ENCODE measurements at places on chromosomes 11 and 22. TPM values are rescaled to one million over a fixed set of nuclear protein-coding genes. Genes with fewer than 3 reads are reported as not detected.

DNA sequence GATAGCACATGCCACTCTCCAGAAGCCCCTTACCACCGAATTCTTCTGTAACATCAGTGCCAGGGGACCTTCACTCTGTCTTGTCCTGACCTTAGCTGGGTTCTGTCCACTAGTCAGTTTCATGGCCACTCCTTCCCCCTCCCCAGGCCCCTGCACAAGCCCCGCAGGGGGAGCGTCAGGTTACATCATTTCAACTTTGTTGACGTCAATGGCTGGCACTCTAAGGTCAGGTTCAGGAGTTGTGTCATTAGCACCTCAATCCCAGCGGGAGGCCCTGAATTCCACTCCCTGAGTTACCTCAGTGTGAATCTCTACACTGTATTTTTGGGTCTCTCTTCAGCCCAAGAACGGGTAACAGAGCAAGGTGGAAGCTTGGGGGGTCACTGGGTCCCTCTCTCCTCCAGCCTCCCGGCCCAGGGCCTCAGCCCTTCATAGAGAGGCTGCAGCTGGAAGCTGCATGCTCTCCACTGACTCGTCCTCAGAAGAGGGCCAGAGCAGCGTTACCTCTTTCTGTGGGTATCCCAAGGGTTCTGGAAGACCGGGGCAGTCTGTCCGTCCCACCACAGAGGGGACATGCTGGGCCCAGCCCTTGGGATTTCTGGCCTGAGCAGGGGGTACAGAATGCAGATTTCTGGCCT is 10.3 kb downstream of the USH1C start:
- no peak for DNase-seq
- H3K4me3 ChIP-seq: no peak overlapping the region
- H3K36me3 ChIP-seq: no peaks in the 10 kb centered on the region
- H3K4me1 ChIP-seq: peaks cover 11% of the 10 kb centered on the region

- H3K4me3 ChIP-seq: peak overlapping the region; percentile 95
- H3K4me1 ChIP-seq: peaks cover 35% of the 10 kb centered on the region
- no peak for DNase-seq
- no peaks in the 10 kb centered on the region for H3K27me3 ChIP-seq
- peaks cover 5% of the 10 kb centered on the region for H3K36me3 ChIP-seq
These were observed 1.3 kb upstream of the SLC3A2 start for GRCh38 chr11:62879235-62879978.

GRCh38 chr11:84163116-84163515 is 876.9 kb upstream of the CCDC90B start:
- no peaks in the 10 kb centered on the region for H3K4me1 ChIP-seq
- no peaks in the 10 kb centered on the region for H3K36me3 ChIP-seq
- no peak for DNase-seq
- H3K27me3 ChIP-seq: no peaks in the 10 kb centered on the region

The TPP1 gene
- total RNA-seq: 81.3 TPM

DNA sequence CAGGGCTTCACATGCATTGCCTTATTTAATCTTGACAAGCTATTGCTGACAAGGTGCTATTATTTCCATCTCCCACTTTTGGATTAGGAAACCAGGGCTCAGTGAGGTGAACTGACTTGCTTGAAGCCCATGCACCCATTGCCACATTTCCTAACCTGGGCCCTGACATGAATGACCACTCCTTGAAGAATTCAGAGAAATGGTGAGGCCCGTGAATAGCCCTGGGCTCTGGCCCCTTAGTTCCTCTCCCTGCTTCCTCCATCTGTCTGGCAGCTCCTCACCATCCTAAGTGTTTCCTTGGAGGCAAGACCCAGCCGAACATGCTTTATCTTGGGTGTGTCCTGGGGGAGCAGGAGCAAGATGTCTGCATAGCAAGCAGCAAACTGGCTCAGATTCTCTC is 56.1 kb upstream of the NECTIN1 start:
- no peaks in the 10 kb centered on the region for H3K4me1 ChIP-seq
- peaks cover 9% of the 10 kb centered on the region for H3K27me3 ChIP-seq
- no peak for DNase-seq
- no peak overlapping the region for H3K4me3 ChIP-seq
- no peaks in the 10 kb centered on the region for H3K36me3 ChIP-seq

Data from tibial nerve (tissue), 4 donors.